GM23338 (cell line): ENCODE measurements at places on chromosomes 3 and 15.

GRCh38 chr15:28885128-28885629 lies 595 bp upstream of the APBA2 start:
- peak; percentile 27 for DNase-seq
- H3K27ac ChIP-seq: no peak overlapping the region
- no peaks in the 10 kb centered on the region for H3K36me3 ChIP-seq
- peak overlapping the region; percentile 63 for H3K4me3 ChIP-seq

- H3K4me1 ChIP-seq: no peaks in the 10 kb centered on the region
- no peaks in the 10 kb centered on the region for H3K27me3 ChIP-seq
- H3K4me3 ChIP-seq: no peak overlapping the region
- DNase-seq: no peak
- no peaks in the 10 kb centered on the region for H3K36me3 ChIP-seq
- H3K27ac ChIP-seq: no peak overlapping the region
Measured at GRCh38 chr15:72840114-72840513, 56.6 kb upstream of the ADPGK start.

- H3K27me3 ChIP-seq: no peaks in the 10 kb centered on the region
- H3K27ac ChIP-seq: no peak overlapping the region
- no peaks in the 10 kb centered on the region for H3K4me1 ChIP-seq
- no peaks in the 10 kb centered on the region for H3K36me3 ChIP-seq
- no peak for DNase-seq
Measured at GRCh38 chr3:71358243-71358642, 225.3 kb downstream of the FOXP1 start.

DNA sequence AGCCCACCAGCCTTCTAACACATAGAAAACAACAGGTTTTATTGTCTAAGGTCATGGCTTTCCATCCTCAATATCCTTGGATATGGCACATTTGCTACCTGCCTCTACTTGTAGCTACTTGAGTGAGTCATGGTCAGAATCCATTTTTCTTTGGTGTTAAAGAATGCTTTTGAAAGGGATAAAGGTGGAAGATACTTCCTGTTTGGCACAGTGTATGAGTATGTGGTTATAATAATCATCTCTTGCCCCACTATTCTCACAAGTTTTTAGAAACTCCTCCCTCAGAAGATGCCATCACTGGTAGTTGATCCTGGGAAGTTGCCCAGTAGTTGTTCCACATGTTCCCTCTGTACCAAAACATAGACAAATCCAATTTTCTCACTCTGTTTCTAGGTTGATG lies 508.6 kb upstream of the IL12A start:
- no peak overlapping the region for H3K27ac ChIP-seq
- H3K4me1 ChIP-seq: peaks cover 12% of the 10 kb centered on the region; the same call in 1 of the 2 replicates
- no peaks in the 10 kb centered on the region for H3K27me3 ChIP-seq
- H3K4me3 ChIP-seq: no peak overlapping the region
- DNase-seq: no peak

DNA sequence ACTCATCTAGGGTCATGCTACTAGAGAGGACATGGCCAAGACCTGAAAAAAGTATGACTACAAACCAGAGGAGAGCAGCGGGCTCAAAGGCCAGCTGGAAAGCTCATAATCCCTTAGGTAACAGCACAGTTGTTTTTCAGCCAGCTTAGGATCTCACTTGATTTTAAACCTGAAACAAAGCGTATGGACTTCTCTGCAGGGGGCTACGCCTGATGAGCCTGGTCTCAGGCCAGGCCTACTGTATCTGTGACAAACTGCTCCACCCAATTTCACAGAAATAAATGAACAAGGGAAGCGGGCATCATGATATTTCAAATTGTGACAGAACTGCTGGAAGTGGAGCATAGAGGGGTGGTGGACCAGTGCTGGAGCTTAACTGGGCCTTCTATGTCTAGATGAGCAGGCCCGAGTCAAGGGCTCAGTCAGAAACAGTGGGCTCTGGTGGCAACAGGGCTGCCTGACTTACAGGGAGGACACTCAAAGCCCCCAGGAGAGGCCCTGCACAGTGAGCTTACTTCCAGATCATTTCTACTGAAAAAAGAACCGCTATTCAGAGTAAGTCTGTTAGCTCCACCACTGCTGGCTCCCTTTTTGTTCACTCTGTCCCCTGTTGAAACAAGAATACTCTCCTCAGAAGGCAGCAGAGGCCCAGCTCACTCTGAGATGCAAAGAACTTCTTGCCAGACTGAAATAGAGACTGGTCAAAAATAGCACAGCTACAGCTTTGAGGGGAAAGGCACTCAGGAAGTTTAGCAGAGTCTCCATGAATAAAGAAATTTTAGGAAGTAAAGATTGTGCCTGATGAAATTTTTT lies 47.0 kb downstream of the LRIG1 start:
- no peak overlapping the region for H3K4me3 ChIP-seq
- H3K27ac ChIP-seq: peak overlapping the region; percentile 39; the same call in 1 of the 2 replicates
- peaks cover 46% of the 10 kb centered on the region for H3K4me1 ChIP-seq
- DNase-seq: no peak

GRCh38 chr3:57423335-57423734 lies 120.8 kb downstream of the DNAH12 start:
- H3K27ac ChIP-seq: no peak overlapping the region
- no peaks in the 10 kb centered on the region for H3K36me3 ChIP-seq
- no peaks in the 10 kb centered on the region for H3K27me3 ChIP-seq
- no peaks in the 10 kb centered on the region for H3K4me1 ChIP-seq
- peak; percentile 50 for DNase-seq
- no peak overlapping the region for H3K4me3 ChIP-seq

GRCh38 chr3:45123581-45124269 lies 22.5 kb downstream of the CDCP1 start:
- H3K27ac ChIP-seq: no peak overlapping the region
- H3K4me3 ChIP-seq: no peak overlapping the region
- no peaks in the 10 kb centered on the region for H3K36me3 ChIP-seq
- no peak for DNase-seq
- H3K27me3 ChIP-seq: no peaks in the 10 kb centered on the region
- H3K4me1 ChIP-seq: no peaks in the 10 kb centered on the region

- no peaks in the 10 kb centered on the region for H3K36me3 ChIP-seq
- no peak overlapping the region for H3K4me3 ChIP-seq
- H3K27me3 ChIP-seq: no peaks in the 10 kb centered on the region
- H3K4me1 ChIP-seq: no peaks in the 10 kb centered on the region
- DNase-seq: no peak
Measured at GRCh38 chr3:164537485-164537884, 540.8 kb downstream of the SI start.

DNA sequence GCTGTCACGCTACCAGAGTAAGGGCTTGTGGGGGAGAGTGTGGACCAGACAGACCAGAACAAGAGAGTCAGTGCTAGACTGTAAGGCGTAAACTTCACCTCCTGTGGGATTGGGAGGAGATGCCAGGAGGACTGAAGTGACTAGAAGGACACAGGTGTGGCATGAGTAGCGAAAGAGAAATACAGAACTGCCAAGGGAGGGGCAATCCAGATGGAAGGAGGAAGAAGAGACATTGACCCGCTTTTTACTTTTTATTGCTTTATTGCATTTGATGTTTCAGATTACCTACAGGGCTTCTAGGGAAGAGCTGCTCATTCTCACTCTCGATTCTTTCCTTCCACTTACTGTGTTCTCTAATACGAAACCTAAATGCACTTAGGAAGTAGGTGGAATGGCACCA lies 2.1 kb downstream of the POGLUT1 start:
- no peak overlapping the region for H3K27ac ChIP-seq
- peaks cover 6% of the 10 kb centered on the region; the same call in 1 of the 2 replicates for H3K4me1 ChIP-seq
- no peaks in the 10 kb centered on the region for H3K27me3 ChIP-seq

DNA sequence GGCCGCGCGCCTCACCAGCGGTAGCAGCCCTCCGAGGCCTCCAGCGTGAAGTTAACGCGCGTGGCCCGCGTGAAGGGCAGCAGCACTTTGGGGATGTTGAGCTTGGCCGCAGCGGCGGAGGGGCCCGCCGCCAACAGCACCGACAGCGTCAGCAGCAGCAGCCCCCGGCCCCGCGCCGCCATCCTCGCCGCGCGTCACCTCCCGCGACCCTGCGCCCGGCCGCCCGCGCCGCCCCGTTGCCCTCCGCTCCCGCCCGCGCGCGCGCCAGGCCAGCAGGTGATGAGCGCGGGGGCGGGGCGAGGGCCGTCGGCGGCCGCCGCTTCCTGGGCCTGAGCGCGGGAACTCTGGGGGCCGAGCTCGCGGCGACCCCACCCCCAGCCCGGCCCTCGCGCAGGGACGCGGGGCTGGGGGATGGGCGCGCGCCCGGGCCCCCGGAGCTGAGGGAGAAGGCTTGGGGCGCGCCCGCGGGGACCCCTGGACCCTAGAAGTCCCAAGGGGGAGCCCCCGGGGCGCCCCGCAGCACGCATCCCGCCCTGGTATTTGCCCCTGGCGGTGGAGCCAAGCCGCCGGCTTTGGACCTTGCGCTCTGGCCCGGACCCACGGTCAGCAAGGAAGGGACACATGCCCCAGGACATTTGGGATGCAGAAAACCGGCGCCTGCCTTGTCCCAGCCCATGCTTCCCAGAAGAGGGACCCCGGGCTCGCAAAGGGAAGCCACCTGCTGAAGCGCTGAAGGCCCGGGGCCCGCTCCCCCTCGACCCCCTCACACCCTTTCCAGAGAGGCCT lies at the start of gene NUP210:
TSS of gene NUP210 (minus strand) at position 278 of the 786 bp plus-strand sequence. CDS start at position 182, 96 bp downstream.
- H3K27me3 ChIP-seq: peaks cover 5% of the 10 kb centered on the region; the same call in 1 of the 2 replicates
- no peak within 1 kb of the TSS for H3K27ac ChIP-seq
- H3K36me3 ChIP-seq: peaks cover 3% of the 10 kb centered on the region; the same call in 1 of the 2 replicates
- H3K4me3 ChIP-seq: peak within 1 kb of the TSS; percentile 85
- peak; percentile 86 for DNase-seq
- H3K4me1 ChIP-seq: peaks cover 19% of the 10 kb centered on the region

- peak; percentile 72 for DNase-seq
- H3K4me3 ChIP-seq: peak overlapping the region; percentile 94
- peaks cover 23% of the 10 kb centered on the region for H3K4me1 ChIP-seq
- no peaks in the 10 kb centered on the region for H3K27me3 ChIP-seq
- peak overlapping the region; percentile 81; the same call in 1 of the 2 replicates for H3K27ac ChIP-seq
- no peaks in the 10 kb centered on the region for H3K36me3 ChIP-seq
Measured at GRCh38 chr3:66036586-66037148, 2.1 kb downstream of the MAGI1 start.
